Stimulated activated CD4-positive, alpha-beta T cell treated with anti-CD3 and anti-CD28 coated beads, TNF-alpha, amount 100 ng/mL, for 4 hours (primary cell): ENCODE measurements at places on chromosomes 7 and 10.

DNA sequence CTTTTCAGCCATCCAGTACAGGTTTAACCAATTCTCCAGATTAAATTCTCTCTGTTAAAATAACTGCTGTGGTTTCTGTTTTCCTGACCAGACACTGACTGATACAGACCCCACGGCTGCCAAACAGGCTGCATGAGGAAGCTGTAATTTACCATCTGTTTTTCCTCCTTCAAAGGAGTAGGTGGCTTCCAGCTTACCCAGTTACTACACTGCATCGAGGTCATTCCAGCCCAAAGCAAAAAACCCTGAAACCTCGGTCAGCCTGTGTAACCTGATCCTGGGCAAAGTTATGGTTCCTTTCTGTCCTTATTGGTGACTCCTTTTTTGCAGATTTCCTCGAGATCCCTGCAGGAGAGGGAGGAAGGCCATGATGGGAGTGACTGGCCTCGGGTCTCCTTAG lies 27.9 kb upstream of the LOXL4 start:
- DNase-seq, result no peak

DNA sequence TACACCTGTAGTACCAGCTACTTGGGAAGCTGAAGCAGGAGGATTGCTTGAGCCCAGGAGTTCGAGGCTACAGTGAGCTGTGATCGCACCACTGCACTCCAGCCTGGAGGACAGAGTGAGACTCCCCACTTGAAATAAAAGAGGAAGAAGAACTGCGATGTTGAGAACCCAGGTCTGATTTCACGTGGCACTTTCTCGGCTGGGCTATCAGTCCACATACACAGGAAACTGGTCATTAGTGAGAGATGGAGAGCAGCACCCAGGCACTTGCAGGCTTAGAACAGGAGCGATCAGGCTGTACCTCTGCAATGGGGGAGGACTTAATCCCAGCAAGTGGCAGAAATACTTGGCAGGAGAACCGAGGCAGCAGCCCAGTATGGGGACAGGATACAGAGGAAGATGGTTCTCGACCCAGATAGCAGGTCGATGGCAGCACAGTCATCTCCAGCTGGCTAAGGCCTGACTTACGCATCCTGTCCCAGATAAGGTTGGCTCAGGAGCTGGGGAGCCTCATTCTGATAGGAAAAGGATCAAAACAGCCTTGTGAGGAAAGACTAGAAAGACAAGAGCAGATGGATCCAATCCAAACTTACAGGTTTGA lies 487.7 kb upstream of the AUTS2 start:
- no peak for DNase-seq

DNA sequence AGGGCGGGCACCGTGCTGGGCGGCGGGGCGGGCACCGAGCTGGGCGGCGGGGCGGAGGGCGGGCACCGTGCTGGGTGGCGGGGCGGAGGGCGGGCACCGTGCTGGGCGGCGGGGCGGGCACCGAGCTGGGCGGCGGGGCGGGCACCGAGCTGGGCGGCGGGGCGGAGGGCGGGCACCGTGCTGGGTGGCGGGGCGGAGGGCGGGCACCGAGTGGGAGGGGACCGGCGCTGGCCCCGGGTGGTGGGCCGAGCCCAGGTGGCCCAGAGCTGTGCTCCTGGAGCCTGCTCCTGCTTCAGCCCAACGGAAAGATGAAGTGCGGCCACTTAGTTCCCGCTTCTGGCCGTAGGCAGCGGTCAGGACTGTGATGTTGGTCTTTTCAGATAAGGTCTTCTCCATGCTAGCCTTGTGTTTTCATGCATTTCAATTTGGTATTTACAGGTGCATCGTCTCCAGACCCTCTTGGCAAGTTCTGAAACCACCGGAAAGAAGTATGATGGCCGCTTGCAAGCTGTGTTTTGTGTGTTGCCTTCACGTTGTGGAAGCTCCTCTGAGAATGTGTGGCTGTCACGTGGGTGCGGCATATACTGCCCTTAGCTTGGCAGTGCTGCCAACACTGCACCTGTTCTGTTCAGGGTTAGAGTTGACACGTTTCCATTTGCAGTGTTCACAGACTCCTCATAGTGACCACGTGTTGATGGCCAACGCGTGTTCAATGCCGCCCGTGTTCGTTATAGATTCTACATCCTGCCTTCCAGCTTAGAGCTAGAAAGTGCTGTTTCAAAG lies 25.2 kb downstream of the IQCE start:
- no peak for DNase-seq

DNA sequence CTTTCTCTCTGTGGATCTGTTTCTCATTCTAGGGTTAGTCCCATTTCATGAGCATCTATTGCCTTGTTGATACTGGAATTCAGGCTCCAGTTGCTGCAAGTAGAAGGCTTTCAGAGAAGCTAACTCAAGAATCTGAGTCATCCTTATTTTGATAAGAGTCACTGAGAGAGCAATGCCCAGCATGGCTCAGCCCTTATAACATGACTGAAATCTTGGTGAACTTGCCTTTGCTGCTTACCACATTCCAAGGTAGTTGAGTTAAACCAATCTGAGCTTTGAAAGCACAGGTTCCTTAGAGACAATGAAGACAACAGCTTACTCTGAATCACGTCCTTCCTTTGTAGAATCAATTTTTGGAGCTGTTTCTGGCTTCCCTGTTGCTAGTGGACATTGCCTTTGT lies 53.6 kb upstream of the CHCHD3 start:
- no peak for DNase-seq

DNA sequence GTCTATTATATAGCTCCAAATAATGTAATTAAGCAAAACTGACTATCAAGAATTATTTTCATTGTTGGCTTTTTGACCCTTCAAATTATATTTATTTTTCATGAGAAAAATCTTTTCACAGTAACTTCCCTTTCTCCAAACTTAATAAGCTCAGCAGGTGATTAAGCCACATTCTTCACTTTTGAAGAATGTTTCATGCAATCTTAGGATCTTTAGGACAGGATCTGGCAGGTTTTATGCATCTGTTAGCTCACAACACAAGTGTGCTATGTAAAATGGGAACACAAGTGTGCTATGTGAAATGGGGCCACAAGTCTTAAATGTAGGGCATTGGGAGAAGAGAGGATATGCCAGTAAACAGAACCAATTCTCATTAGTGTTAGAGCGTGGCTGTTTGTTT lies 26.3 kb downstream of the BCAP29 start:
- DNase-seq, result no peak

DNA sequence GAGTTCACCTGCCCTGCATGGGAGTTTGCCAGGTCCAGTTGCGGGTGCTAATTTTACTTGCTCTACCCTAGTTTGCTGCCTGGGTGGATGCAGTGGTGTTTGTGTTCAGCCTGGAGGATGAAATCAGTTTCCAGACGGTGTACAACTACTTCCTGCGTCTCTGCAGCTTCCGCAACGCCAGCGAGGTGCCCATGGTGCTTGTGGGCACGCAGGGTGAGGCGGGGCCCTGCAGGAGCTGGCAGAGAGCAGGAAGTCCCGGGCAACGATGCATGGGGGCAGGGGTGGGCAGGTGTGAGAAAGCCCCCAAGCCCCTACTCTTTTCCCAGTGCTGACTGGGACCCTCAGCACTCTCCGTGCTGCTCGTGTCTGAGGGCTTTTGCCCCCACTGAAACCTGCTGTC lies 31.3 kb downstream of the AGAP3 start:
- peak; percentile 23 for DNase-seq

- no peak for DNase-seq
These were observed 253.7 kb downstream of the DNAJB6 start for GRCh38 chr7:157590526-157590925.

- DNase-seq, result no peak
These were observed 185.7 kb downstream of the KIAA1217 start for GRCh38 chr10:24394461-24395190.

DNA sequence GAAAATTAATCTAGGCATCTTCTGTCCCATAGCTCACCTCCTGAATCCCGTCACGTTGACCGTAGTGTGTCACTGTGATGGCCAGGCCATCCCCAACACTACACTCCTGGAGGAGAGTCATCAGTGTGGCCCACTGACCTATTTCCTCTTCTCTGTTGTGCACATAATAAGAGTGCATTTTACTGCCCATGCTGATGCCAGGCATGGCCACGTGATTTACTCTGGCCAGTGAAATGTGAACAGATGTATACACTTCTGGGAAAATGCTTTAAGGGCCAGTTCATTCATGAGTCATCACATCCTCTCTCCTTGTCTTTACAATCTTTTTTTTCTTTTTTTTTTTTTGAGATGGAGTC lies 101.9 kb upstream of the PIP4K2A start:
- no peak for DNase-seq

GRCh38 chr7:140446467-140446866 lies 32.8 kb downstream of the MKRN1 start:
- DNase-seq, result no peak

- no peak for DNase-seq
These were observed 117.2 kb downstream of the DLG5 start for GRCh38 chr10:77809336-77809735.

GRCh38 chr10:58894929-58895328 lies 281.5 kb upstream of the PHYHIPL start:
- DNase-seq, result no peak

DNA sequence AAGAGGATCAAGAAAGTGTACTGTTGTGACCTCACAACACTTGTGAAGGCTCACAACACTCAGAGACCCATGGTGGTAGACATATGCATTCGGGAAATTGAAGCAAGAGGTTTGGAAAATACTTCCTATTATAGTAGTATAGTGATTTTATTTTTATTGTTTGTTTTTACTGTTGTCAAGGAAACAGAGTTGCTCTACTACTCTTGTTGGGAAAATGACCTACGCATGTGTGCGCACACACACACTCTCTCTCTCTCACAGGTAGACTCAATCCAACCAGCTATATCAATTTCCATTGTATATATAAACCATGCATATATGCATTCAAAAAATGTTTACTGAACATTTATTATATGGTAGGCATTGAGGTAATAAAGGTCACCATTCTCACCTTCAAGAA lies 63.7 kb upstream of the PRR15 start:
- DNase-seq, result no peak

GRCh38 chr7:151875942-151876898 lies 695 bp downstream of the PRKAG2 start:
- peak; percentile 58 for DNase-seq

DNA sequence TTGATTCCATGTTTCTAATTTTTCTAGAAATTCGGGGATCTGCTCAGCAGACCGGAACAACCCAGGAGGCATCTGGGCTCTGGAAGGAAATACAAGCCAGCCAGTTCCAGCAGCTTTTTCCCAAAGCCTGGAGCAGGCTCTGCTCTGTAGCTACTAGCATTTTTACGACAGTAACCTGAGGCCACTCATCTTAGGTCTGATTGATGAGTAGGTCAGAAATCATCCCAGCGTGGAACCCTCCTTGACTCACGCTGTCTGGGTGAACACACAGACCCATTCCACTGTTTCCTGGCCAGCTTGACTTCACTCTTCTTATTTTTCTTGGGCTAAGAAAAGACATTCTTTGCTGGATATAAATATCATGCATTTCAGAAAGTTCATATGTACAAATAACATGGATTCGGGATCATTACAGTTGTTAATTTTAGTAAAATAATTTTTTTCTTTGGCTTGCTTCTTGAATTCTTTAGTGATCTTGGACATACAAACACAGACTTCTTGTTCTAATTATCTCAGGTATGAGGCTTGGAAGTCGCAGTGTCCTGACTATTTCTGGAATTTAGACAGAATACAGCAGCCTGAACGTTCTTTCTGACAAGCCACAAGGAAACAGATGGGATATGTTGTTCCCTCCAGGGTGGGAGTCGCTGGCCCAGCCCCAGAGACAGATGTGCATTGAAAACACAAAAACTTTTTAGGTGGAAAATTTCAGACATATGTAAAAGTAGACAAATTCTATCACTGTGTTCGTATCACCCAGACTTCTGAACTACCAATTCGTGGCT lies 54.6 kb upstream of the PITRM1 start:
- DNase-seq, result no peak

- no peak for DNase-seq
These were observed 243.0 kb upstream of the KLF6 start for GRCh38 chr10:4028027-4028471.

DNA sequence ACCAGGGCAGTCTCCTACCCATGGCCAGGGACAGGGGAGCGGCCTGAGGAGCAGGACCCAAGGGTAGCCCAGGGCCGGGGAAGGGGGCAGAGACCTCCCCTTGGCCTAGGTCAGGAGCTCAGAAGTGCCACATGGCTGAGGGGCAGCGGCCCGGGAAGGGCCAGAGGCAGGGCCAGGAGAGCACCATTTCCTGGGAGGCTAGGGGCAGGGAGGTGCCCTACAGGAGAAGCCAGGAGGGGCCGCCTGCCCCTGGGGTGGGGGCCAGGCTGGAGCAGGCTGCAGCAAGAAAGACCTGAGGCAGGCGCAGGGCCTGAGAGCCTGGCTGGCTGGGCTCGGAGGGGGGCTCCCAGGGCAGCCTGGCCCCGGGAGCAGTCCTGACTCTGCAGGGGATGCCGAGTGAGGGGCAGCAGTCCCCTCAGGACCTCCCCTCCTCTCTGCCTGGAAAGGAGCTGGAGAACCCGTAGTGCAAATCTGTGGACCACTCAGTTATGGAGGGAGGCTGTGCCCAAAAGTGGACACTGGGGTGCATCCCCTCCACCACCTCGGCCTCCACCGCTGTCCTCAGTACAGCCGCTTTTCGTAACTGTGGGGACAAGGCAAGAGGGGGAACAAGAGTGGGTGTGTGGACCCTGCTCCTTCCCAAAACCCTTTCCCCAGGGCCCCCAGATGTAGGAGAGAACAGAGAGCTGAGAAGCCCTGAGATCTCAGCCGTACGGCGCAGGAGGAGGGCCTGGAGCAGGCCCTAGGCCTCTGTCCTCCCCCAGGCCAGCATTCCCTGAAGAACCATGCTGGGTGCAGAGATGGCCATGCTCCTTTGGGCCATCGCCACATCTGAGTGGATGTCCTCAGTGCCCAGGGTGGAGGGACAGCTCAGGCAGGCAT lies 17.1 kb downstream of the IMPDH1 start:
- DNase-seq, result no peak

GRCh38 chr10:113087165-113088029 lies 137.3 kb downstream of the TCF7L2 start:
- no peak for DNase-seq

DNA sequence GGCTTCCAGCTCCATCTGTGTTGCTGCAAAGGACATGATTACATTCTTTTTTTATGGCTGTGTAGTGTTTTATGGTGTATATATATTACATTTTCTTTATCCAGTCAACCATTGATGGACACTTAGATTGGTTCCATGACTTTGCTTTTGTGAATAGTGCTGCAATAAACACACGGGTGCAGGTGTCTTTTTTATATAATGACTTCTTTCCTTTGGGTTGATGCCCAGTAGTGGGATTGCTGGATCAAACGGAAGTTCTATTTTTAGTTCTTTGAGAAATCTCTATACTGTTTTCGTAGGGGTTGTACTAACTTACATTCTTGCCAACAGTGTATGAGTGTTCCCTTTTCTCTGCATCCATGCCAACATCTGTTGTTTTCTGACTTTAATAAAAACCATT lies 189.7 kb downstream of the ACTR3B start:
- no peak for DNase-seq
